IPS DF 19.7 (cell line): ENCODE measurements at places on chromosomes 4 and X.

DNA sequence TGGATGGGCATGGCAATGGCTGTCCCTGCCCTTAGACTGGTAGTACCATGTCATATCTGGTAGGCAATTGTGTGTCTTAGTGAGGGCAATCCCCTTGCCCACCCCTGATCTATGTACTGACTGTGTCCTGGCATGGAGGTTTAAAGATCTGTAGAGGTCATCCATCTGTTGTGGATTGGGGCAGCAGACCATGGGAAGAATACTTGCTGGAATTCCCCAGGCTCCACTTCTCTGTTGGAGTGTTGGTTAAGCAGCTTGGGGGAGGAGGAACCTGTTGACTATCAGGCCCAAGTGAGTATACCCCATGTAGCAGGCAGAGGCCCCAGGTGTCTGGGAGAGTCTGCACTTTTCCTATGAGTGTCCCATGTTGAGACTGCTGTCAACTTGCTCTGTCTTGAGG, 246.7 kb upstream of the DIPK2B start:
- no peak for DNase-seq

GRCh38 chr4:27018076-27018475, 157.4 kb downstream of the STIM2 start:
- DNase-seq = no peak

DNA sequence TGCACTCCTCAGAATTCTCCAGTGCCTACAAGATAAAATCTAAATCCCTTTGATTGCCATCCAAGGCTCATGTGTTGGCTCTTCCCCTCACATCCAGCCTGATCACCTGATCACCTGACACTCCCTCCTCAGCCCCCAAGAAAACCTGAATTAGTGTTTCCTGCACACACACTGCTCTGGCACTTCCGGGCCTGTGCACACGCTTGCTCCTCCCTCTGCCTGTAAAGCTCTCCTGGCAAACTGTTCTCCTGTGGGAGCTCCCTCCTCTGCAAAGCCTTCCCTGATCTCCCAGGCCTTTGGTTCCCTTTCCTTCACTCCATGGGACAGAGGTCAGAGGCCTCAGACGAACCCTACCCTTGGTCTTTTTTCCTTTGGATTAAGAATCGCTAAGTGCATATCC, 19.9 kb downstream of the PHKA2 start:
- DNase-seq = no peak

GRCh38 chrX:67317725-67318124, 226.1 kb upstream of the AR start:
- DNase-seq = no peak

DNA sequence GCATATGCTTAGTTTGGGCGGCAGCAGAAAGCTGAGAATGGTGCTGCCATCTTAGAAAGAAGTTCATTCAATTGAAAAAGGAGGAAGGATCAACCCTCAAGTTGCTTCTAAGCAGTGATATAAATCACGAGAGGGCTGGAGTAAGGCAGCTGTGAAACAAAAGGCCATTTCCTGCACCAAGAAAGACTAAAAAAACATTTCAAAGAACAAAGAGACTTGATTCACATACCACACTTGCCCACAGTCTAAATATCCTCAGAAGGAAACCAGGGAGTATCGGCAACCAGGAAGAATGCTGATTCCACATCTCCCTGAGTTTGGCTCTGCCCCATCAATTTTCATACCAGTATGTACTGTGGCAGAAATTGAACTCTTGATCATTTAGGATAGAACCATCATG, 240.1 kb downstream of the OPHN1 start:
- no peak for DNase-seq

DNA sequence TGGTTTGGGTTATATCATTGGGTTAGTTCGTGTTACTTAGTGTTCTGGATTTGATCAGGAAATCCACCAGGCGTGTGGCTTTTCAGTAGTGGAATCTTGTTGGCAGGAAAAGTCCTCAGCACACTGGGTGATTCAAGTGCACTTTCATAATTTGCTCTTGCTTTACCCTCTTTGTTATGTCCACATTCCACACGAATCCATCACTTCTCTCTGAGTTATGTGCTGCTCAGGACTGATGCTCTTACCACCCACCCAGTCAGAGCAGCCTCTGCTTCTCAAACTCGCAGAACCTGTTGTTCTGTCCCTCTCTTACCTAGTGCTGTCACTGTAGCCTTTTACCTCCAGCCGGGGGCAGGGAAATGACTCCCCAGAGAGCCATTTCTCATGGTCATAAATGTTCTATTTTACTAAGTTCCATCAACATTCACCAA, 37.2 kb upstream of the SCRG1 start:
- DNase-seq = no peak

DNA sequence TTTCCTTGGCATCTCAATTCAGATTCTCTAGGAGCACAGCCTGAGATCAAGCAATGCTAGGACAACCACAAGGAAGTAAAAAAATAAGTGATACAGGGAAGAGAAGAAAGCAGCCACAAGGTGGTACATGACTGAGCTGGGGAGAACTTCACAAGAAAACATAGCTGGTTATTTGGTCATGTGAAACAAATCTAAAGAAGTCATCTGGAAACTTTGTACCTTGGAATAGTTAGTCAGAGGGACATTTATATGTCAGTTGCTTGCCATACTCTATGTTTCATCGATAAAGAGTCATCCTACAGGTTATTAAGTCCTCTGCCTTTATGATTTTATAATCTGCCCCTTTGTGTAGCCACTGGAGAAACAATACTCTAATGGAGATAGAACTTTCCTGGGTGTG, 575.1 kb downstream of the IL15 start:
- DNase-seq = no peak

GRCh38 chr4:33493231-33493630, 2751.1 kb downstream of the ARAP2 start:
- no peak for DNase-seq

GRCh38 chr4:102263024-102263787, 82.1 kb downstream of the SLC39A8 start:
- DNase-seq = no peak

DNA sequence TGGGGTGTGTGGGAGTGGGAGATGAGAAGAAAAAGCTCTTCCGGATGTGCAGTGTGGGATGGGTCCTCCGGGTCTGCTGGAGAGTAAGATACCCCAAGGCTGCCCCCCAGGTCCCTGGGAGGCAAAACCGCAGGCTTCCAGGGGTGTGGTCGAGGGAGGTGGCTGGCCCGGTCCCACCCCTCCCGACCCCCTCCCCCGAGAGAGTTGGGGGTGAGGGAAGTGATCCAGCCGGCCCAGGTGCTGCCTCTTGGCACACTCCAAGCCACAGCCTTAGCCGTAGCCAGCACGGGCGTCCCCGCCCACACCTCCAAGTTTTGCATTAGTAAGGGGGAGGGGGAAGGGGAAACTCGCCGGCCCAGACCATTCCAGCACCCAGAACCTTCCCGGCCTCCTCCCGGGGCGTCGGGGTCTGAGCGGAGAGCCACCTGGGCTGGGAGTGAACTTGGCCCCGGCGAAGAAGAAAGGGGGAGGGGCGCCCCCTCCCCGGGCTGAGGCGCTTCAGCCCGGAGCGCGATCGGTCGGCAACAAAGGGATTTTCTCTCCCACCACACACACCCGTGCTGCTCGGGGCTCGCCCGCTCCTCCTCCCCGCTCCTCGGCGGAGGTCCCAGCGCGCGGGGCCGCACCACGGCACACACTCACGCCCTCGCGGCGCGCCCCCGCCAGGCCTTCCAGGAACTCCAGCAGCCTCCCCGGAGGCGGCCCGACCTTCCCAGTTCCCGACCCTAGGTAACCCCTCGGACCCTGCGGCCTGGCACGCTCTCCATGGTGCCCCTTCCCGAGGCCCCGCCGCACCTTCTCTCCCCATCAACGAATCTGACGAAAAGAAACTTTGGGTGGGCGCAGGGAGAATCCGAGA, 14.4 kb downstream of the BCOR start:
- DNase-seq = no peak

DNA sequence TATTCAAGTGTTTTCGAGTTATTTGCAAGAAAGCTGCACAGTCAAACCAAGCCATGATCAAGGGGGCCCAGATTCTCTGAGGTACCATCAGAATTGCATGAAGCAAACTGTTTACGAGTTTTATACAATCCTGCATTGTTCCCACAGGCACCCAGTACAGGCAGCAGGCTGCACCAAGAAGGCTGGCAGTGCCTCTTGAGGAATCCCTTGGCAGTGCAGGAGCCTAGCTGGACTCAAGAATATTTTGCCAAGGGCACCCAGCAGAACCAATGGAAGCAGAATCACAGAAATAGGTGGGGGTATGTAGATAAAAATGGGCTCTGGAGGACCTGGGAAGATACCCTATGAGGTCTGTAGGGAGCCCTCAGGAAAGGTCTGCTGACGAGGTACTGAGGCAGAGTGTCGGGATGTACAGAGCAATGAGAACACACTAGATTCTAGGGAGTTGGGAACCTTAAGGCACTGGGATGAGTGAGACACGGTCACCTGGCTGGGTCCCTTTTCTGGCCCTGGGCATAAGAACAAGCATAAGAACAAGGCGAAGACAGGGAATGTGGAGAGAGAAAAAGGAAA, 2.5 kb upstream of the PLP1 start:
- DNase-seq = no peak

DNA sequence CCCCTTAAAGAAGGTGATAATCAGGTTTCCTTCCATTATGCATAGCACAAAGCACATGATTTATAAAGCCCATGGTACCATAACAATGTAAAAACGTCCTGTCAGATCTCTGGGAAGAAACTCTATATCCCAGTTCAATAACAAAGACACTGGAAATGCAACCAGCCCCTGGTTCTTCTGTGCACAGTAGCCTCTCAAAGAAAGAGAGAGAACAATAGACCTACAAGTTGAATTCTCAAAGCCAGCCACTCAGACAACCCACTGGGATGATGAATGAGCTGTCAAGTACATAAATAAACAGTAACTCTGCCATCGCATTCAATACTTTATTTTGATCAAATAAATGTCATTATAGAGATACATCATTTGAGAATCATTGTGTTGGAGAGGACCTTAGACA, 400.1 kb upstream of the CPEB2 start:
- DNase-seq = no peak

DNA sequence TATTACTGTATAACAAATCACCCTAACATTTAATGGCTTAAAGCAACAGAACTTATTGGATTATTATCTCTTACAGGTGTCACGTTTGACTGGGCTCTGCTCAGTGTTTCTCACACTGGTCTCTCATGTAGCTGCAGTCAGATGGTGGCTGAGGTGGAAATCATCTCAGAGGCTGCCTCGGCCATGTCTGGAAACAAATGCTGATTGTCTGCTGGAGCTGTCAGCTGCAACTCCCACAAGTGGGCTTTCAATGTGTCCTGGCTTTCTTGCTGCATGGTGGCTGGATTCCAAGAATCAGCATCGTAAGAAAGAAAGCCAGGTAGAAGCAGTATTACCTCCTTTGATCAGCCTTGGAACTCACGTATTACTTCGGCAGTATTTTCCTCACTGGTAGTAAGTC, 277.6 kb downstream of the SPANXN1 start:
- no peak for DNase-seq
